ENCODE measurements at places on chromosomes 5 and 9.

DNA sequence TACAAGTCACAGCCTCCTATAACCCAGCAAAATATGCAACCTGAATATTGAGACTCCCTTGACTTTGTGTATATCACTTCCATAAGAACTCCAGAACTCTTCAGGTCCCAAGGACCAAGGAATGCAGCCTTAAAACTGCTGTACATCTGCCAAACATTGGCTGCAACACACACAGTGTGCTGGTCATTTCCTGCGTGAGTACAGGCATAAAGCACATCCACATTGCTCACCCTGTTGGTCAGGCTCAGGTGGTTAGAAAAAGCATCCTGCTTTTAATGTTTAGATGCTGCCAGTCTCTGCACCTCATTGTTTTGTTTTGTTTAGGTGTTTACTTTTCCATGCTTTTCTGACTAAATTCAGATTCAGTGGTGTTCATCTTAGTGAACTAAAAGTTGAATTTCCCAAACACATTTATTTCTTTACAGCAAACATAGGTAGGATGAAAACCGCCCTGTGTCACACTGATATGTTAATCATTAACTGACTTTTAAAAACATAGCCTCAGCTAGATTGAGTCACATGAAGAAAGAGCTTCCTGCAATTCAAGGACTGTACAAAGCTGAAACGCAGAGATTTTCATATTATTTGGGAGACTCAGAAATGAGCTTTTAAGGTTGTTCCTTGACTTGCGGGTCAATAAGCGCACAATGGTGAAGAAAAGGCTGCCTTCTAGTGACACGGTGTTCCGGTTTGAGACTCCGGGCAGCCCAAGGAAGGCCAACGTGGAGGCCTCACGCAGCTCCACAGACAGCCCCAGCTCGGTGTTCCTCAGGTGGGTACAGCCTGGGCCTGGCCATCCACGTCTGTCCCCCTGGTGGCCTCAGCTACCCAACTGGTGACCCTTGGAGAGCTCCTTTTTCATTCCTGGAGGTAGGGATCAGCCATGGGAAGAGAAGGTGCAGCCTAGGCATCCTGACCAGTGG lies 52.2 kb upstream of the GRAMD2B start:
- no peak for DNase-seq

GRCh38 chr5:51821697-51822096 lies 438.4 kb downstream of the ISL1 start:
- DNase-seq = no peak

- DNase-seq = no peak
These were observed 321.4 kb upstream of the ACTBL2 start for GRCh38 chr5:57804007-57804444.

GRCh38 chr9:134272302-134273023 lies 53.8 kb upstream of the RXRA start:
- no peak for DNase-seq

- no peak for DNase-seq
These were observed 201.2 kb downstream of the ADAMTS12 start for GRCh38 chr5:33690374-33691135.

GRCh38 chr5:108801776-108802175 lies 54.1 kb downstream of the FER start:
- DNase-seq = no peak

DNA sequence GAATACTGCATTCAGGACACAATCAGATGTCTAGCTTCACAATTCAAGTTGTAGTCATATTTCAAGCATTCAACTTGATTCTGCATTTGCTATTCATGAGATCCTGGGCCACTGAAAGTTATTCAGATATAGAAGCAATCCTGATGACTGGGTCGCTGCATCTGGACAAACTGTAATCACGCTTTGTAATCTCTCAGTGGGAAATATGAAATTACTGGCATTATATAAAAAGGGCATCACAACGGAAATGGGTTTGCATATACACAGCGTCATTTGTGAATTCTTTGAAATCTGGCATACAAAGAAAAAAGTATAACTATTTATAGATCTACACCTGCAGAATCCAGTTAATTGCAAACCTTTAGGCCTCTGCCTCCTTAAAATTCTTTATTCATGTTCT lies 102.2 kb downstream of the PARP8 start:
- DNase-seq = no peak

- no peak for DNase-seq
These were observed 146.2 kb downstream of the CCDC192 start for GRCh38 chr5:127849408-127849807.
